T-helper 17 cell (primary cell): ENCODE measurements at places on chromosomes 4 and X. TPM values are rescaled to one million over a fixed set of nuclear protein-coding genes. Genes with fewer than 3 reads are reported as not detected.

MAGEA9B gene
- not detected for total RNA-seq

ENPEP gene
- not detected for total RNA-seq

SLC16A2 gene
- total RNA-seq: 0.10 TPM

LGI2 gene
- total RNA-seq: not detected

C4orf51 gene
- total RNA-seq: not detected

ARHGAP4 gene
- 374 TPM for total RNA-seq

UBE2K gene
- 49.8 TPM for total RNA-seq

PDE6B gene
- 11.5 TPM for total RNA-seq

ZNF674 gene
- 3.9 TPM for total RNA-seq

IL1RAPL2 gene
- not detected for total RNA-seq

AR gene
- total RNA-seq: 0.22 TPM

USP17L20 gene
- not detected for total RNA-seq

CT47C1 gene
- not detected for total RNA-seq

SSX3 gene
- not detected for total RNA-seq

ANK2 gene
- 1.2 TPM for total RNA-seq

SPANXD gene
- not detected for total RNA-seq

TBC1D14 gene
- 55.2 TPM for total RNA-seq

ATP8A1 gene
- 43.3 TPM for total RNA-seq

KLHL4 gene
- total RNA-seq: not detected

GSX2 gene
- not detected for total RNA-seq

PPP2R3B gene
- 19.1 TPM for total RNA-seq

ZNF41 gene
- 8.6 TPM for total RNA-seq

AWAT2 gene
- total RNA-seq: not detected

LANCL3 gene
- total RNA-seq: 3.9 TPM

SLC34A2 gene
- total RNA-seq: not detected

PRRG3 gene
- total RNA-seq: not detected

EPHA5 gene
- not detected for total RNA-seq

GABRA4 gene
- not detected for total RNA-seq

HTN3 gene
- total RNA-seq: not detected

ADGRL3 gene
- total RNA-seq: not detected

RAB40A gene
- not detected for total RNA-seq

TMPRSS11D gene
- total RNA-seq: not detected

SYNPO2 gene
- 0.37 TPM for total RNA-seq

RNF212 gene
- total RNA-seq: 2.1 TPM

IL21 gene
- total RNA-seq: 0.91 TPM

GPM6B gene
- not detected for total RNA-seq

NAP1L5 gene
- total RNA-seq: 9.2 TPM

CDX4 gene
- total RNA-seq: not detected

GAGE1 gene
- not detected for total RNA-seq

GLRA3 gene
- not detected for total RNA-seq

RPA4 gene
- 1.4 TPM for total RNA-seq

CLNK gene
- total RNA-seq: 0.12 TPM

UGT8 gene
- total RNA-seq: 0.62 TPM

XAGE1A gene
- not detected for total RNA-seq

EGFL6 gene
- not detected for total RNA-seq

NAA11 gene
- total RNA-seq: not detected

NRK gene
- not detected for total RNA-seq

PRKG2 gene
- 0.55 TPM for total RNA-seq
